NCI-H2081 treated with DMSO at 0.1 percent for 48 hours (cell line): ENCODE measurements at places on chromosomes 12 and 14.

- DNase-seq, result peak; percentile 60
These were observed 2.6 kb upstream of the P3H3 start for GRCh38 chr12:6825398-6826124.

DNA sequence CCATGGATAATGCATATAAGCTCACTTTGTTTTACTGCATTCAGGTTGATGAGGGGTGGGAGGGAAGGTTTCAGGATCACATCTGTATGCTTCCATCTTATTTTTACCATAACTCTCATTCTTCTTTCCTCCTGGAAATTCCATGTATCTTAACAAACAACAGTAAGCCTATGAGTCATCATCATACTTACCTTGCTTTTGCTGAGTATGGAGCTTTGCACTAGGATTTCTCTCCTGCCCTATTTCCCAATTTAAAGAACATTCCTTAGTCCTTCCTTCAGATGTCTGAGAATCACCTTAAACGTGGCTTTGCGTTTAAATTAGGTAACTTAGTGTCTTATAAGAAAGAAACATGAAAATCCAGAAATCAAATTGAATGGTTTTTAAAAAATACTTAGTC lies 1.6 kb upstream of the CLEC14A start:
- DNase-seq, result no peak

DNA sequence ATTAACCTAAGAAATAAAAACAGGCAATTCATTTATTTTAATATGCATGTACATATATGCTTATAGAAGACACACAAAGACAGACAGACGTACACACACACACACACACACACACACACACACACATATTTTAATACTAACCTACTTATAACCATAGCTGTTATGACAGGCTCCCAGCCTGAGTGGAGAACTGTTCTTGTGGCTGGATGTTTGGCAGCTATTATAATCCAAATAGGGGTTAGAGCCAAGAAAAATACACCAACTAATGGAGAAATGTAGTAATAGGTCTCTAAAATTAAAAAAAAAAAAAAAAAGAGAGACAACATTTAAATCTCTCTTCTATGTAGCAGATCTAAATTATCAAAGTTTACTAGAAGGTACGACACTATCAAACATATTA lies 91.8 kb downstream of the SLC41A2 start:
- DNase-seq, result no peak

- no peak for DNase-seq
These were observed 27.1 kb upstream of the SLC17A8 start for GRCh38 chr12:100329800-100330199.

GRCh38 chr14:102315121-102315520 lies 4.4 kb upstream of the ZNF839 start:
- no peak for DNase-seq

GRCh38 chr14:104647467-104648043 lies 41.9 kb upstream of the INF2 start:
- DNase-seq, result no peak

- DNase-seq, result no peak
These were observed 20.4 kb upstream of the LRTM2 start for GRCh38 chr12:1799882-1800400.

GRCh38 chr12:12902036-12902435 lies 10.7 kb downstream of the GPRC5A start:
- no peak for DNase-seq

DNA sequence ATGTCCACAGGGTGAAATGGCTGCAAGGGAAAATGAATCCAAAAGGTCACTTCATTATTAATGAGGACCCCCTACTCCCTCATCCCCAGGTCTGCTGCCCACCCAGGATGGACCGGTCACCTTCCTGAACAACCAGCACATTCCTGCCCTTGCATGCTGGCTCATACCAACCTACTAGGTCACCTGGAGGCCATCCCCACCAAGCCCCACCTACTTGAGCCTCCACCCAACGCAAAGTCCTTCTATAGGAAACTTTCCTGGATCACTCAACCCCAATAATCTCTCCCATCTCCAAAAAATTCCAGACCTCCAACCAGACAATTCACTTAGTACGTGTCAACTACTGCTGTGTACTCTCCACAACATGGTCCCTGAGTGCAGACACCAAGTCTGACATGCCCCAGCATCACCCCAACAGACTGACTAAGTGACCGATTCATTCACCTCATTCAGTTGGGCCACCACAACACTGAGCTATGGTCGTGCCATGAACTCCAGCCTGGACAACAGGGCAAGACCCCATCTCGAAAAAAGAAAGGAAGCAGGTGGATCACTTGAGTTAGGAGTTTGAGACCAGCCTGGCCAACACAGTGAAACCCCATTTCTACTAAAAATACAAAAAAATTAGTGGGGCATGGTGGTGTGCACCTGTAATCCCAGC lies 18.1 kb downstream of the CLMN start:
- DNase-seq, result no peak

GRCh38 chr12:11805680-11806079 lies 156.2 kb downstream of the ETV6 start:
- DNase-seq, result peak; percentile 43

DNA sequence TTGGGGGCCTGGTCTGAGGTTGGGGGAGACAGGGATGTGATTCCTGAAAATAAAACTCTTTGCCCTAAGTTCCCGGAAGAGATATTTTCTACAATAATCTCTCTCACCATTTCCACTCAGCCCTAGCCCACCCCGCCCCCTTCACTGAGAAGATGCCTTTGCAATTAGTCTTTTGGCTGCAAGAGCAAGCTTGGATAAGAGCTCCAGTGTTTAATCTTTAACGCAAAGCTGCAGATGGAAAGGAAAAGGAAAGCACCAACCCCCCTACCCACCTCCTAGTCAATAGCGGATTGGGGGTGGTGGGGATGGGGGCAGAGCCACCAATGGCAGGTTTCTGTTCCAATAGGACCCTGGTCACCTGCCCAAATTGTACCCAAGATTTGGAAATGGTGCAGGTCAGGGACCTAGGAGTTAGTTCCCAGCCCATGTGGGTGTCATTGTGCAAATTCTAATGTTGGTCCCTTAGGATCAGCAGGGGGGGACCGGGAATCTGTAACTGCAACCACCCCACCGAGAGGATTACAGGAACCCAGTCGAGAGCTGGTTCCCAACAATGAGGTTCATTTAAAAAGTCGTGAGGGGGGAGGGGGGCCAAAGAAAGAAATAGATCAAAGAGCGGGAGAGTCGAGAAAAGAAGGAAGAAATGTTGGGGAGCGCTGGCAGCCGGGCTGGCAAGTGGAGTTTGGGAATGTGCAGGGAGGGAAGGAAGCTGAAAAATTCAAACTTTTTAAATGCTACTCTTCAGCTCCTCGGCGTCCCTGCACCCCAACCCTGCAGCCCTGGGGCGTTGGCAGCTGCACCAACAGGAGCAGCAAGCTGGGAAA lies 1.6 kb downstream of the ZFP36L1 start:
- no peak for DNase-seq

GRCh38 chr14:102200690-102201352 lies 61.1 kb downstream of the WDR20 start:
- DNase-seq, result no peak

- no peak for DNase-seq
These were observed 38.6 kb upstream of the TPH2 start for GRCh38 chr12:71900091-71900490.

- no peak for DNase-seq
These were observed 202.2 kb downstream of the KTN1 start for GRCh38 chr14:55782166-55782565.

DNA sequence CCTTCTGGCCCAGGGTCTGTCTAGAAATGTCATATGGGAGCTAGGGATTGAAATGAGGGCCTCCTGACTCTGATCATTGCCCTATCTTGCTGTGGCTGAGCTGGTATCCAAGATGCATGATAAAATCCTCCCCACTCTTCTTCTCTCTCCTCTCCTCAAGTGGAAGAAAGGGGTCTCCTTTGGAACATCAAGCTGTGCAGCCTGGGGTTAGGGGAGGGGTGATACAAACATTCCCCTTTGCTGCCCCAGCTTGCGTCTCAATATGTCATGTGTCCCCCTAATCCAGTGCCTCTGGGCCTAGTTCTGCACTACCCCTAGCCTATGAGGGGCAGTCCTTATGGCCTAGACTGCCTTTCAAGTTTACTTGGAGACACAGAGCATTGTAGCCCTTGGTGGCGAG lies 8.5 kb downstream of the RDH16 start:
- DNase-seq, result no peak

DNA sequence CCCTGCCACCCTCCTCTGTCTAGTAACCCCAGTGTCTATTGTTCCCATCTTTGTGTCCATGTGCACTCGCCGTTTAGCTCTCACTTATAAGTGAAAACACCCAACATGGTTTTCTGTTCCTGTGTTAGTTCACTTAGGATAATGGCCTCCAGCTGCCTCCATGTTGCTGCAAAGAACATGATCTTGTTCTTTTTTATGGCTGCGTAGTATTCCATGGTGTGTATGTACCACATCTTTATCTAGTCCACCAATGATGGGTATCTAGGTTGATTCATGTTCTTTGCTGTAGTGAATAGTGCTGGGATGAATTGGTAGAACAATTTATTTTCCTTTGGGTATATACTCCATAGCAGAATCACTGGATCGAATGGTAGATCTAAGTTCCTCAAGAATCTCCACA lies 51.0 kb upstream of the RFLNA start:
- no peak for DNase-seq

- no peak for DNase-seq
These were observed 31.4 kb downstream of the SSPN start for GRCh38 chr12:26226629-26227360.

DNA sequence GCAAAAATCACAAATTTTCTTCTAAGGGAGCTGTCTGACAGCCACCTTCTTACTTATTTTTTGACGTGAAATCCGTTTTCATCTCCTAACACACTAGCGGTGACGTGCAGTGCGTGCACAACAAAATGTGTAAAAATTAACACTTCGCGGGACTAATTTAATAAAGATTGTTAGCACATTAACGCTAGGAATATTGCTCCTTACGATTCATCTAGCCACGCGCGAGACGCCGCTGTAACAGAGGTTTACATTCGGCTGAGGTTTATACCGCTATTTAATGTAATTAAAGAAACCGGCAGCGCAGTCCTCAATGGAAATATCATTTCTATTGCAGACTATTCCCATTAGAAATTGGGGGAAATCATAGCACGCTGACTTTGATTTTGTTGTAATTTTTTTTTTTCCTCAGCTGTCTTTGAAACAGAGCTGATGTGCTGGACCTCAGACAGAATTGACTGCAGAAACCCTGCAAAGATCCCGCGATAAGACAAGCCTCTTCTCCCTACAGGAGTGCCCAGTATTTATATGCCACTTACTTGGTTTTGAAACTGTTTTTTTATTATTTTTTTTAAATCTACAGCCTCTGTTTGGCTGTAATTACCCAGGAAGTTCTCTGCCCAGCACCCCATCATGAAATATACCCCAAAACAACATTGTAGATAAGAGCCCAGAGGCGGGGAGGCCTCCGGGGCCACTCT lies 31.2 kb downstream of the BCL11B start:
- DNase-seq, result no peak

DNA sequence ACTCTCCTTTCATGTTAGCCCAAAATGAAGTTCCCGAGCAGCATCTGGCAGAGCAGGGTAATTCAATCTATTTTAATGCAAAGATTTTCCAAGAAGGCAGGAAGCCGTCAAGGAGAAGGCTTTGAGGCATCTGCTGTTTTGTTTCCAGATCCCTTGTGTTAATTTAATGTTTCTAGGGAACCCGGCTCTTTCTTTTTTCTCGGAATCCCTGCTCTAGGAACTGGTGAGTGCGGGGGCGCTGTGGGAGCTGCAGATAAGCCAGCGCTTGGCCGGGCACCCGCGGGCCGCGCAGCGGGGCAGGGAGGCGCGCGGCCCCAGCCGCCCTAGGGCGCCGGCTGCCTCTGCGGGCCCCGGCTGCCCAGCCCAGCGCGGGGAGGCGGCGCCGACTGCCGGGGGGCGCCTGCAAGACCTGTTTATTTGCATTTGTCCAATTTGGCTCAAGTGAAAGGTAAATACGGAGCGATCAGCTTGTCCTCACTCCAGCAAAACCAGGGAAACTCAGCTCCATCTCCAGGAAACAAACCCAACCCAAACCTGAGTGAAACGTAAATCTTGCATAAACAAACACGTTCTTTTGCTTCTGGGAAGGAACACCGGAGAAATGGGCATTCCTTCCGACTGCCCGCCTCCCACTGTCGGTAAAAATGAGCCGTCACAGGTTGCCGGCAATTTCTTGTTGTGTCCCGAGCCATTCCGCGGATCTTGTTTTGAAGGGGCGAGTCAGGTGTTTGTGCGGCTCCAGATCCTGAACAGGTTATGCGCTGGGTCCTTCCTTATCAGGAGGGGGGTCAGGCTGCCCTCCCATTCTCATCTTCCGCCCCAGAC lies 65.1 kb downstream of the CRADD start:
- no peak for DNase-seq

GRCh38 chr12:45852508-45852907 lies 123.0 kb downstream of the ARID2 start:
- no peak for DNase-seq

GRCh38 chr12:14849661-14850060 lies 6.3 kb upstream of the ART4 start:
- DNase-seq, result no peak

DNA sequence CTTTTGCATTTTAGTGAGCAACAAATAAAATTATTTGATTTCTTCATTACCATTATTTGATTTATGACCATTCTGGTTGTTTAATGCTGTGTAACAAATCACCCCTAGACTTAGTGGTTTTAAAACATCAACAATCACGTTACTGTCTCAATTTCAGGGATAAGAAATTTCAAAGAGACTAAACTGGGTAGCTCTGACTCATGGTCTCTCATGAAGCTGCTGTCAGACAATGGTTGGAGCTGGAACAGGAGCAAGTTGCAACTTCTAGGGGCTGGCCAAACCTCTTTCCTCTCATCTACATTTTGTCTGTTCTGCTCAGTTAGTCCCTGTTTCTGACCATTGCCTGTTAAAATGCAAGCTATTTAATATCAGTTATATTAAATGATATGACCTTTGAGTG lies 517.0 kb downstream of the KCNH5 start:
- no peak for DNase-seq

DNA sequence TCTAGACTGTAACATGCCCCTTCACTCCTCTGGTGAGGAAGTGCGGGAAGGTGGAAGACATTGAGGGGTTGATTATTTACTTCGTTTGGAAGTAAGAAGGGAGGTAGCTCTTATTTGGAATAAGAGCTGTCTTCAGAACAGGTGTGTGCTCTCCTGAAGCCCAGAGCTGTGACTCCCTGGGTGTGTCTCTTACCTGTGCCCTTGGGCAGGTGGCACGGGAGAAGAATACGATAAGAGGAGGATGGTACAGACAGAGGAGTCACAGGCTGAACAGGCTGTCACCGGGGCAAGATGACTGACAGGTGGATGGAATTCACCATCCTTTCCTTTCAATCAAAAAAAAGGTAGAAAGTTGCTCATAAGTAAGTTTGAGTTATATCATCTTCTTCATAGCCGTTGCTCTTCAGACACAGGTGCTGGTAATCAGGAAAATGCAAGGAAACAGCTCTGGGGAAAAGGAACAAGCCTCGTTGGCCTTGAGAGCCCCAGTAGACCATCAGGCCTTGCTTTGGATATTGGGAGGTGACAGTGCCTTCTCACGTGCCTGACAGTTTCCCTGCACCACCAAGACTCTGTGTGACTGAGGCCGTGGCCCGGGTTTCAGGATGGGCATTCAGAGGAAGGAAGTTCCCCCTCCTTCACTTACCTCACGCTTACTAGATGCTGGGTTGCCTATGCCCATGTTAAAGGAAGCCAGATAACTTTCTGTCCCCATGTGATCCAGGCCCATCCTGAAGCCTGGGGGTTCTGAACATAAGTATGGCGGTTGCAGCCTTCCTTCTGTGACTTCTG lies 120.4 kb downstream of the ETV6 start:
- DNase-seq, result no peak
